Stimulated activated CD8-positive, alpha-beta memory T cell treated with anti-CD3 and anti-CD28 coated beads, Interleukin-7, amount 100 ng/mL, for 4 hours (primary cell): ENCODE measurements at places on chromosomes 3 and 15.

DNA sequence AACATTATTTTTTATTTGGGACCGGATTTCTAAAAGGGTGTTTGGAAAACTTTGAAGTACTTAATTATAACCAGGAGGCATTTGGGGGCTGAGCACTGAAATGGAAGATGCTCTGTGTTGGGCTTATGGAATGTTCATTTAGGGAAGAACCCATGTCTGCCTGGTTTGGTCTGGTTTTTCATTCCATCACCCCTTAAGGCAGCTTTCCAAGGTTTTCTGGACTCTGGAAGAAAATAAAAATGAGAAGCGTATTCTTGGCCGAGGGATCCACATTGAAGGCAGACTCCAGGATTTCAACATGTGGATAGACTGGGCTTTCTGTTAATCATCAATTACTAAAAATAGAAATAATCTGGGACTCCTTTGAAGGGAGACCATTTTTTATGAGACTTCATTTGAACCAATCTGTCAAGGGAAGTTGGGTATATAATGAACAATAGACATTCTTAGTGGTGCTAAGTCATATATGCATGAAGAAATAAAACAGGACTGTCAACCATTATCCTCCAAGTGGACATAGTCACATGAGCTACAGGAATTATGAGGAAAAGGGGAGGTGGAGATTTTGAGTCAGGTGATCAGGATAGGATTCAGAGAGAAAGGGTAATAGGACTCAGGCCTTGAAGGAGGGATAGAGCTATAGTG, 270.5 kb upstream of the ADAMTS9 start:
- DNase-seq: no peak

GRCh38 chr3:195201295-195201694, 69.7 kb downstream of the XXYLT1 start:
- DNase-seq: no peak

GRCh38 chr3:14406336-14406735, 3.9 kb downstream of the SLC6A6 start:
- DNase-seq: no peak

DNA sequence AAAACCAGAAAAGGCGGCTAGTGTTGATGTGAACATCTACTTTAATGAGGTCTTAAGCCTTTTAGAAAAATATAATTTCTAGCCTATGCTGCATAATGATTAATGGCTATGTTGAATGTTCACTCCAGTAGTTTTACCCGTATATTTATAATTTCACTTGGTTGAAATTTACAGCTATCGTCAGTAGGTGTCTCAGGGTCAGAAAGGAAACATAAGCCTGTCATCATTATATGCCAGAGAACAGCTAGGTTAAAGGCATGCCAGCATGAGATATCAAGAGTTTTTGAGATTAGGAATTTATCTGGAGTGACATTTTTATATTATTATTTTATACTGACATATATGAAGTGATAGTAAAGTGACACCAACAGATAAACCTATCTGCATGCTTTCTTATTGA, 904.1 kb downstream of the OTOL1 start:
- no peak for DNase-seq

GRCh38 chr15:25169318-25169717, 214.5 kb downstream of the SNRPN start:
- DNase-seq: no peak

DNA sequence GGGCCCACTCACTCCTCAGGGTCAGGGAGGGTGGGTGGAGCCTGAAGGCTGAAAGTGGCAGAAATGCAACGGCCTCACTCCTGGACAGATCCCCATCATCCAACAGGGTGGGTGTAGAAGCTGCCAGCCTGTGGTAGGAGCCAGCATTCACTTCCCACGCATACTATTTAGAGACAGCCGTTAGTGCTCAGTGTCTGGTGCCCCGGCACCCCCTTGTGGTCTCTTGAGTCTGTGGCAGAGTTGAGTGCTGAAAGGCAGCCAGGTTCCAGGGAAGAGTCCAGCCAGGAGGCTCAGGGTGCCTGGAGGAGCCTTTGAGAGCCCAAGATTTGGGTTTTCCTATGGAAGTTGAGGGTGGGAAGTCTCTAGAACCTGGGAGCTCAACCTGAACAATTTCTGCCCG, 2.1 kb upstream of the GNAT1 start:
- no peak for DNase-seq

DNA sequence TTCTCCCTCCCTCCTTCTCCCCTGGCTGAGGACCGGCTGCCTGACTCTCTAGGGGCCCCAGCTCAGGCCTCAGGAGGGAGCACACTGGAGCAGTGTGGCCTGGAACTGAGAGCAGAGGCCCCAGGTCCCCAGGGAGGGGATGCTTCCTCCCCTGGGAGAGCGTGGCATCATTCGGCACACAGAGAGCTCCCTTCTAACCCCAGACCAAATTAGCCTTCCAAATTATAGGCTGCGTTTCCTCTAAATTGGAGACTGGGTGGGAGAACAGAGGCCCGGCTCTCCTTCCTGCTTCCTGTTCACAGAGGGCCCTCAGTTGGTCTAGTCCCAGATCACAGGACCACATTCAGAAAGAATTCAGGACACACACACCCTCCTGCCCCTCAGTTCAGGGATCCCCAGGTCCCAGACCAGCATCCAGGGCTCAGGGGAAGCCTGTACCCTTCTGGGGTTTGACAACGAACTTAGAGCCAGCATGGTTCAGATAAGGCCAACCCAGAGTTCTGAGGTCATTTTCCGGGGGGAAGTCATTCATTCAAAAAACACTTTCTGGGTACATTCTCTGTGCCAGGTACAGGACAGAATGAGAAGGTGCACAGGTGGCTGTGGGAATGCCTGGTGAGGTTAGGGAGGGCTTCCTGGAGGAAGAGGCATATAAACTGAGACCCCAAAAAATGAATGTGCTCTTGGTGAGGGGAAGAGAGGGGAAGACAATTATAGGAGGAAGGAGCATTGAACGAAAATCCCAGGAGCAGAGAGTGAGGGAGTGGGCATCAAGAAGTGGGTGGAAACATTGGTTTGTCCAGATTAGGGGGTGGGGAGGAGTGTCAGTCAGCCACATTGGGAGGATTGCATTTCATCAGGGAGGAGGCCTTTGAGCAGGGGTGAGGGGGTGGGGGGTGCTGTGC, 28.4 kb upstream of the RPL29 start:
- no peak for DNase-seq

DNA sequence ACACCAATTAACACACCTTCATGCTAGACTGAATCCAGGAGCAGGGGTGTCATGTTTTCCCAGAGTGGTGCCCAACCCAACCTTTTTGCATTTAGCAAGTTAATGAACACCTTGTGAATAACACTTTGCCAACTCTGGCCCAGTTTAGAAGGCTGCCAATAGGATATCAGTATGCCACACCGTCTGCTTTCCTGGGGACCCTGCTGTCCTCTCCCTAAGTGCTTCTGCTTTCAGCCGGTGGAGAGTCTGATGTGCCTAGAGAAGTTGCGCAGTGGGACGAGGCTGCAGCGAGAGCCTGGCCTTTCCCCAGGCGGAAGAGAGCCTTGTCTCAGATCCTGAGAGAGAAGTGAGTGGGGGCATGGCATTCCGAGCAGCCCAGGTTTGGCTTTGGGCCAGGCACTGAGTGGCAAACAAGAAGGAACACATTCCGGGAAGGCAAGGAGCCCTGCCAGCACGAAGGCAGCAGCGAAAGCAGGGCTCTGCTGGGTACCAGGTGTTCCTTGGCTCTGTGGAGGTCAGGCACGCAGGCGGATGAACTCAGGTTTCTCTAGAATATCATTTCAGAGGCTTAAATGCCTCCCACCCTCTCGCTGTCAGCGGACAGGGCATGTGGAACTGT, 36.9 kb downstream of the SENP8 start:
- DNase-seq: no peak

DNA sequence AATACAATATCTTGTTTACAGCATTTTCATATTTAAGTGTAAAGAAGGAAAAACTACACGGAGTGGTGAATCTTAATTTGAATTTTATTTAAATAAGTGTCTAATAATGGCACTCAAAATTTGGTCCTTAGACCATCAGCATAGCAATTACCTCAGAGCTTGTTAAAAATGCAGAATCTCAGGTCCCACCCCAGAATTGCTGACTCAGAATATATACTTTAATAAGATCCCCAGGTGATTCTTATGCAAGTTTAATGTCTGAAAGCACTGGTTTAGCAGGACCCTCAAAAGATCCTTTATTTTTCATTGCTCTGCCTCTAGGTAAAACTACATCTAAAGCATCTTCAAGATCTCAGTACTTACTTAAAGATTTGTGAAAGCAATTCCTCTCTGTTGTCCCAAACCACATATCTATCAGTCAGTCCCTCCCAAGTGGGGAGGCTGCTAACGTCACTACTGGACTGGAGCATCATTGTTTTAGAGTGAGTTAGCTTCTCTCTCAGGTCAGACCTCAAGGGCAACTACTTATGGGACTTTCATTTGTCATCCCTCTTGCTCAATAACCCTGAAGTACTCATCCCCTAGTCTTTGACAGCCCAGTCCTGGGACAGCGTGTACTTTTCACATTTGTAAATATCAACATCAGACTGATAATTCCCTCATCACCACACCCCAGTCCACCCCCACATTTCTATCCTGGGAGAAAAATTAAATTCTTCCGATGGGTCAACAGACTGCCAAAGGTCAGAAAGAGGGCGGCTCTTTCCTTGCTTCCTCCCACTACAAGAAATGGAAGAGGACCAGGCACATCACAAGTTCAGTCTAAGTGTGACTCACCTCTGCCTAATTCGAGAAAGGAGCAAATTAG, 76.7 kb downstream of the CBLB start:
- DNase-seq: no peak

DNA sequence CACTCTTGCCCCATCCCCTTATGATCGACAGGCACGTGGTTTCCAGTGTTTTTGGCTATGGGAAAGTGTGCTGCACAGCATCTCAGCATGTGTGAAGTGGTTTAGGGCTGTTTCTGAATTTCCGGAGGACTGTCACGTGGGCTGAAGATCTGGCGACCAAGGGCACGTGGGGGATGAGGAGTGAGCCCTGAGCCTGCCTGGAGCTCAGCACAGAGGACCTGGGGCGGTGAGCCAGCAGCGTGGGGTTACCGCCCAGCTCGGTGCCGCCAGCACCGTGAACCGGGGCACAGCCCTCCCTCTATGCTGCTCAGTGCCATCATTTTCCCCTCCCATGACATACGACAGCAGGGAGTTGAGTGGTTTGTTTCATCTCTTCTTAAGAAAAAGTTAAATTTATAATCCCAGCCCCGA, 150.2 kb downstream of the DNAJB8 start:
- peak; percentile 33 for DNase-seq

- no peak for DNase-seq
These were observed 614.8 kb downstream of the ZIC1 start for GRCh38 chr3:148023994-148024393.

DNA sequence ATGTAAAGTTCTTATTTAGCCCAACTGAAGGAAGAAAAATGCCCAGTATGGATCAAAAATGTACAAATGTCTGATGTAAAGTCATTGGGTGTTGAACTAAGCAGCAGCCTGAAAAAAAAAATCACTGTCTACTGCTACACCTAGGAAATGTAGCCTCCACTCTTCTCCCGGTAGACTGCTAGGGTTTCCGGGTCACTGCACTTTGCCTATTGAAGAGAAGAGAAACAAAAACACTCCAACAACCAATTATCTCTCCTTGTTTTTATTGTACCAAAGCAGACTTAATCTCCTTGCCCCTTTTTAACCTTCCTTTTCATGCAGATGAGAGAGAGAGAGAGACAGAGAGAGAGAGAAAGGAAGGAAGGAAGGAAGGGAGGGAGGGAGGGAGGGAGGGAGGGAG, 140.2 kb upstream of the SETMAR start:
- DNase-seq: no peak

DNA sequence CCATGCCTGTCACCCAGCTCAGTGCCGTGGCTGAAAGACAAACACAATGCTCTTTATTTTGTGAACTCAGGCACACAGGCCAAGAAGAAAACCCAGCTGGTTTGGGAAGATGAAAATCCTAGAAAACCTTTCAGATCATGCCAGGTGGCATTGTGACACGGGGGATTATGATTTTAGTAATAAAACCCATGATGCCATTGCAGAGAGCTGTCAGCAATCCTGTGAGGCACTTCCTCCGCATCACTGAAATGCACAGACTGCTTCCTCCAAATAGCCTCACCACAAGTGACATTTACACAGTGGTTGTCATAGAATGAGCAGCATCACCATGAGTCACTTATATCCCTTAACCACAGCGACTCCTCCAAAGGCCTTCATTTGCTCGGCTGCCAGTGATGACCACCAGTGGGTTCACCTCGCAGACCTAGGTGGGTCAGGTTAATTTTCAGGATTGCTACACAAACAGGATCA, 22.7 kb downstream of the ABHD6 start:
- no peak for DNase-seq

DNA sequence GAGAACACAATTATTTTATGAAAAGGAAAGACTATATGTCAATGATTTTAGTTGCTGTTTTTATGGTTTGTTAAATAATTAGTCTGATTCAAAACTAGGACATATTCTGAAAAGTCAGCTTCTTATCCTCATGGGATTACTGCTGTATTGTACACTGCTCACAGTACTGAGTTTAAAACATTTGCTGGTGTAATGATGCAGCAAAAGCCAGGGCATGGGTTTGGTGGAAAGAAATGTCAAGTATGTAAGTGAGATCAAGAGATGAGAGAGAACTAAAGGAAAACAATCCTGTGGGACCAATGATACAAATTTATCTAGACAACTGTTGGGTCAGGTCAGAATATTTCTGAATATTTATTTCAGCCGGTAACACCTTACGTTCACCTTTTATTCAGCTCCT, 210.1 kb upstream of the ARHGEF26 start:
- DNase-seq: no peak
